ENCODE measurements at places on chromosomes 3 and 15.

- no peak for DNase-seq
Observed at GRCh38 chr15:29066310-29066709, 180.5 kb downstream of the APBA2 start.

DNA sequence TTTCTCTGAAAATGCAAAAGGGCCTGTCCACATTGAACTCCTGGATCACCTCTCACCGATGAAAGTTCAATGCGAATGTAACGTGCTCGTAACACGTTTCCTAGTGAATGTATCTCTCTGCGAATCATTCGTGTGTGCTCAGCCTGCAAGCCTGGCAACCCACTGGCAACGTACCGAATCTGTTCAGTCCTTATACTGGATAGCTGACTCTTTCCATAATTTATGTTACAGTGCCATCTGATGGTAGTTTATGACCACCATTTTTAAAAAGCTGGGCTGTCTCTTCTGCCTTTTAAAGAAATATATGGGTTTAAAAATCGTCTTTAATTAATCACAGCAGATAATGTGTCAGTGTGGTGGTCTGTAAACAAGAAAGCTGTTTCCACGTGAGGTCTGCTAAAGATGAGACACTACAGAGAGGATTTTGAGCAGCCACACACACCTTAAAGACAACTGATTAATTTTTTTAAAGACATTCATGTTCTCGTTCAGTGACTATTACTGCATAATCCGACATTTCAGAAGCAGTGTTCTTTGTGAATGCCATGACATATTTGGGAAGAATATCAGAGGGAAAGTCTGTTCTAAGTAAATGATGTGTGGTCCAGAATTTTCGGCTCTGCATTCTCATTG lies 69.4 kb upstream of the FOXP1 start:
- DNase-seq = no peak

- DNase-seq = no peak
Observed at GRCh38 chr15:48283396-48284145, 47.7 kb upstream of the DUT start.

DNA sequence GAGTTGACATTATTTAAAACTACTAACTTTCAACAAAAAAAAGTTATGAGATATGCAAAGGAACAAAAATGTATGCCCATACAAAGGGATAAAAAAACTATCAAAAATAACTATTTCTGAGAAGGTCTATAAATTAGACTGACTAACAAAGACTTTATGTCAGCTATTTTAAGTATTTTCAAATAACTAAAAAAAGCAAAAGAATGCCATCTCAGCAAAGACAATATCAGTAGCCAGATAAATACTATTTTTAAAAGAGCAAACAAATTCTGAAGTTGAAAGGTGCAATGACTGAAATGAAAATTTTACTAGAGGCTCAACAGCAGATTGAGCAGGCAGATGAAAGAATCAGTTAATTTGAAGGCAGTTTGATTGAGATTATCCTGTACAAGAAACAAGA lies 3.6 kb upstream of the STRIT1 start:
- no peak for DNase-seq

- DNase-seq = no peak
Observed at GRCh38 chr3:82423268-82424030, 662.0 kb upstream of the GBE1 start.

DNA sequence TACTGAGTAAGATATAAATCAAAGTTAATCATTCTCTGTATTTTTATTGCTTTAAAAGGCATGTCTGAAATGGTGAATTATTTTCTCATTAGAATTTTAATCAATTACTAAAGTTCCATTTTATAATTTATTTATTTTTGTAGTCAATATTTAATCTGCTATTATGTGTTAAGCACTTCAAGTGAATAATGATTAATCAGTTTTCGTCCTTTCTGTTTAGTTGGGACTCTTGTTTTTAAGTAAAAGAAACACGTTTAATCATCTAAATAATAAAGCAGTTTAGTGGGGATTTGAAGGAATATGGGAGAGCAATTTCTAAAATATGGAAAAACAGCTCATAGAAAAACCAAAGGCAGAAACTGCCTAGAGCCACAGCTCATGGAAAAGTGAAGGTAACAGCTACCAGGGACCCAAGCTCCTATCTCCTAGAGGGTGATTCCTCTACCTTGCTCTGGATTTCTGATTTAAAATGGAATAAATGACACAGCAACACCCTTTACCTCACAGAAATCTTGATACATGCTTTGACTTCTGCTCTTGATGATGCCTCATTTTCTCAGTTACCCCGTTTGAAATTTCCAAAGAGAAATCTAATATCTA lies 28.0 kb upstream of the SUCNR1 start:
- DNase-seq = no peak

DNA sequence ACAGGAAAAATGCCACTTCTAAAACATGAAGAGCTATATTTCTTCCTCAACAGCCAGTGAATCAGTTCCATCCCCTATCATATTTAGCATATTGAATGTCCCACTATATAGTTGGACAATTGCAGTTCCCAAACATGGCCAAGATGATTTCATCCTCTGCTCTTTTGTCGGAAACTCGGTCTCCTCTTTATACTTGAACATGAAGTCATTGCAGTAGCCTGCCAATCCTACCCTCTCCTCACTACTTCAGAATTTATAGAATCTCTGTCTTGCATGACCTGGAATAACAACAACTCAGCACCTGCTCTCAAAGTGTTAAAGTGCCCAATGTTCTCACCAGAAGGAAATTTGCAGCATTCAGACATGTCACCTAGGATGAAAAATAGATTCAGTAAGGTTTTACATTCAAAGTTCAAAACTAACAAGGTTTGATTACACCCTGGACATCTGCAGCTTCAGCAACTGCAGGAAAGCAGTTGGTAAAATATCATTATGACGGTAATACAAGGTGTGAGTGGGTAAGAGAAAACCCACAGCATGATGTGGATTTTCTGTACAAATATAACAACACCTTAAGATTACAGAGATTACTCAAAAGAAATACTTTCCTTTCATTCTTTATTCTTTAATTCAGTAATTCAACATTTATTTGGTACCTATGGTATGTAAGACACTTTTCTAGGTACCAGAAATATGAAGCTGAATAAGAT lies 52.5 kb downstream of the TP63 start:
- DNase-seq = no peak

DNA sequence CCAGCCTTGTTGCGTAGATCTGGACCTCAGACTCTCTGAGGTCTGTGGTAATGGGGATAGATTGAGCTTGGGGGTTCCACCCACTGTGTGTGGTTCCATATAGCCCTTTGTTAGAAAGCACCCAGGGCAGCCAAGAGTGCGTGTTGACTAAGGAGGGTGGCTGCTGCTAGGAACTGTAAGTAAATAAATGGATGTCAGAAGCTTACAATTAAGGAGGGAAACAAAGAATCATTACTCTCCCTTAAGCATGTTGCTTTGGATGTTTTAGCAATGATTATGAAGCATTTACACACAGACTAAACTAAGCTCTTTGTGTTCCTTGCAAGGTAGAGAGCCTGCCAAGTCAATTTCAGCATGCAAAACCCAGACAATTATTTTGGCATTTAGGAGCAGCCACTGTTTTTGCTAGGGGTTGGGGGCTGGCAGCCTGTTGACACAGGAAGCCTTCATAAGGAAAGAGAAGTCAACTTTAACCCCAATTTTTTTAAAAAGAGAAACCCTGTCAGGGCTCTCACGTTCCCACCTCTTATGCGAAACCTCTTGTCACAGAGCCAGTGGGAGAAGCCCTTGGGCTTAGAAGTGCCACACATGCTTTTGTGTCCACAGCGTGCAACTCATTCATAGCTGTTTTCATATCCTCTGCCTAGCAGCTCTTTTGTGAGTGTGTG lies 127.8 kb downstream of the CMSS1 start:
- no peak for DNase-seq

- DNase-seq = no peak
Observed at GRCh38 chr3:61358364-61358763, 107.1 kb upstream of the FHIT start.

DNA sequence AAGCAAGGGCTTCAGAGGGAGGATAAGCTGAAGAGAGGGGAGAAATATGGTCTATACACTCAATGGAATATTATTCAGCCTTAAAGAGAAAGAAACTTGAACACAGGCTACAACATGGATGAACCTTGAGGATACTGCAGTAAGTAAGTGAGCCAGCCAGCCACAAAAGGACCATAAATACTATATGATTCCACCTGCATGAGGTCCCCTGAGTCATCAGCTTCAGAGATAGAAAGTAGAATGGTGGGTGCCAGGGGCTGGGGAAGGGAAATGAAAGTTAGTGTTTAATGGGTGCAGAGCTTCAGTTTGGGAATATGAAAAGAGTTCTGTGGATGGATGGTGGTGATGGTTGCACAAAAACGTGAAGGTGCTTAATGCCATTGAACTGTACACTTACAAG lies 68.4 kb upstream of the SEC13 start:
- no peak for DNase-seq

GRCh38 chr3:140552898-140553297 lies 125.0 kb upstream of the TRIM42 start:
- DNase-seq = no peak

DNA sequence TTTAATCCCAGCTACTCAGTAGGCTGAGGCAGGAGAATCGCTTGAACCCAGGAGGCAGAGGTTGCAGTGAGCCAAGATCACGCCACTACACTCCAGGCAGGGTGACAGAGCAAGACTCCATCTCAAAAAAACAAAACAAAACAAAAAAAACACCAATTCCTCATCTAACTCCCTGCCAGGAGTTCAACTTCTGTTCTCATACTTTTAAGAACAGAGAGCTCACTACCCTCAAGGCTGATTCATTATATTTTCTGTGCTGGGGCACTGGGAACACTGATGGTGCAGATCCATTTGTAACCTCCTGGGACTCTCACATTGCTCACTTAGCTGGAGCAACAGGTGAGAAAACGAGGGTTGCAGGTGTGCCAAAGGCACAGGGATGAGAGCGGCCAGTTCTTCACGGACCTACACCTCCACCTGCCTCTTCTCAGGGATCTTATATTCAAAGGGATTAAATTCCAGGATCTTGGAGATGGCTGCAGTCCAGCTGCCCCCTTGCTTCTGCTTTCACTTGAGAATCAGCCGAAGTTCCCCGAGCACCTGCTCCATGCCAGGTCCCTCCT lies 12.3 kb upstream of the CSK start:
- DNase-seq = no peak

GRCh38 chr3:71784914-71785531 lies at the start of gene PROK2:
Gene PROK2, minus strand, starts transcription at chr3:71785148. Its CDS starts 96 bp downstream, at chr3:71785052.
- peak; percentile 45 for DNase-seq

- no peak for DNase-seq
Observed at GRCh38 chr3:194187233-194187944, 51.4 kb downstream of the HES1 start.

DNA sequence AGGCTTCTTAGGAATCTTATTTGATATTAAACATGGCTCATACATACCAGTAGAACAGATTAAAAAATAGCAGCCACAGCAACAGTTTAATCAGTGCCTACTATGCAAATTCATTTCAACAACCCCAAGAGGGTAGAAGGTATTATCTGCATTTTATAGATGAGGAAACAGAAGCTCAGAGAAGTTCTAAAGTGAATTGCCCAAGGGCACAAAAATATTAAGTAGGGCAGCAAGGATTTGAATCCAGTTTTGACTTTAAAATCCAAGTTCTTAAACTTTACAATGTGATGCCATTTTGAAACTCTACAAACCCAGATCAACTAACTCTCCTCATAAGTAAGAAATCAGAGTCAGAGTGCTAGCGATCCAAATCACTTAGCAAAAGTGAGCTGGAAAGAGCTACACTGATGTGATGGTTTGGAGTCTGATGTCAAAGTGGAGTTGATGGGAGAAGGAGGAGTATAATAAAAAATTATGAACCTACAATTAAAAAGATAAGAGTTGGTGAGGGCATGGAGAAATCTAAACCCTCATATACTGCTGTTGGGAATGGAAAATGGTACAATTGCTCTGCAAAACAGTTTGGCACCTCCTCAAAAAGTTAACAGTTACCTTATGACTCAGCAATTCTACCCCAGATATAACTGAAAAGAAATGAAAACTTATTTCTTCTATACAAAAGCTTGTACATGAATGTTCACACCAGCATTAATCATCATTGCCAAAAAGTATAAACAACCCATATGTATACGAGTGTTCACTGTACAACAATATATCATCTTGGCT lies 51.0 kb upstream of the PLXND1 start:
- DNase-seq = no peak

GRCh38 chr15:68991723-68992122 lies 22.8 kb upstream of the NOX5 start:
- DNase-seq = no peak

- no peak for DNase-seq
Observed at GRCh38 chr3:16056217-16056616, 118.3 kb upstream of the GALNT15 start.

DNA sequence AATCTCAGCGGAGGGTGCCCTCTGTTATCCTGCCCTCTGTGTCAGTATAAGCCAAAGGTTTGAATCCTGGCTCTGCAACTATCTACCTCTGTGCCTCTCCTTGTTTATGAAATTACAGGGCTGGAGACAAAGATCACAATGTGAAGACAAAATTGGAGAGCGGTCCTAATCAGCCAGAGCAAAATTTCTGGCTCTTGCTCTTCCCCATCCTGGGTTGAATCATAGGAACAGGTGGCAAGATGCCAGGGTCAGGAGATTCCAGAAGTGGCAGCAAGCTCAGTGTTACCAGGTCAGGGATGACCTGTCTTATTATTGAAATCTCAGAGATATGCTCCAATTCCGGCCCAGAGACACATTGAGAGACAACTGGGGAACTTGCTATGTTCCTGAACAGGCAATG lies 2.3 kb upstream of the CCR2 start:
- no peak for DNase-seq

GRCh38 chr3:184171562-184171961 lies 3.1 kb upstream of the AP2M1 start:
- no peak for DNase-seq

DNA sequence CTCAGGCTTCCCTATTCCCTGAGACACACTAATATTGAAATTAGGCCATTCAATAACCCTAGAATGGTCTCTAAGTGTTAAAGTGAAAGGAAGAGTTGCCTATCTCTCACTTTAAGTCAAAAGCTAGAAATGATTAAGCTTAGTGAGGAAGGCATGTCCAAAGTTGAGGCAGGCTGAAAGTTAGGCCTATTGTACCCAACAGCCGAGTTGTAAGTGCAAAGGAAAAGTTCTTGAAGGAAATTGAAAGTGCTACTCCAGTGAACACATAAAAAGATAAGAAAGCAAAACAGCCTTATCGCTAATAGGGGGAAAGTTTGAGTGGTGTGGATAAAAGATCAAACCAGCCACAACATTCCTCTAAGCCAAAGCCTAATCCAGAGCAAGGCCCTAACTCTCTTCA lies 117.9 kb upstream of the SPATA12 start:
- DNase-seq = no peak

GRCh38 chr15:96860741-96861140 lies 530.2 kb downstream of the NR2F2 start:
- no peak for DNase-seq

DNA sequence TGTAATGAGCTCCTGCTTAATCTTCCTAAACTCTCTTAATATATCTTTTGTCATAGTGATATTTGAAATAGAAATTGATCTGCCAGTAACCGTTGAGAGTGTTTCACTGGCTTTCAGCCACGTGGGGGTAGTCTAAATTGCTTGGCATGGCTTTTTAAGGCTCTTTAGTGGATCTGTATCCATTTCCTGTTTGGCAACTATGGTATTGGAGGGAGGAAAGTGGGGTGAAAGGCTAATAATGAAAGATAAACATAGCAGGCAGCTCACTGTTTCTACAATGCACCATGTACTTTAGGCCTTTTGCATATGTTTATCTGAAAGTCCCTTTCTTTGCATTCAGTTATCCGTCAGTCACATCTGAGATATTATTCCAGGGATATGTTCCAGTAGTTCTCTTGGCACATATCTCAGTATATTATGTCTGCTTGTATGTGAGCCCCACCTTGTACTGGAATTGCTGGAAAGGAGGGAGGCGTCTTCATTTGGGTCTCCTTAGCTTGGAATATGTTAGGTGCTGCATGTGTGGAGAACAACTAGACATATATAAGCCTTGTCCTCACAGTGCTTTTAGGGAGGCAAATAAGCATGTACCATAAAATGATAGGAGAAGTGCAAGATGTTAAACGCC lies 10.8 kb downstream of the TOPAZ1 start:
- no peak for DNase-seq
